Glutamatergic neuron (in vitro differentiated cells): ENCODE measurements at places on chromosomes 3 and 15. TPM values are rescaled to one million over a fixed set of nuclear protein-coding genes. Genes with fewer than 3 reads are reported as not detected.

DNA sequence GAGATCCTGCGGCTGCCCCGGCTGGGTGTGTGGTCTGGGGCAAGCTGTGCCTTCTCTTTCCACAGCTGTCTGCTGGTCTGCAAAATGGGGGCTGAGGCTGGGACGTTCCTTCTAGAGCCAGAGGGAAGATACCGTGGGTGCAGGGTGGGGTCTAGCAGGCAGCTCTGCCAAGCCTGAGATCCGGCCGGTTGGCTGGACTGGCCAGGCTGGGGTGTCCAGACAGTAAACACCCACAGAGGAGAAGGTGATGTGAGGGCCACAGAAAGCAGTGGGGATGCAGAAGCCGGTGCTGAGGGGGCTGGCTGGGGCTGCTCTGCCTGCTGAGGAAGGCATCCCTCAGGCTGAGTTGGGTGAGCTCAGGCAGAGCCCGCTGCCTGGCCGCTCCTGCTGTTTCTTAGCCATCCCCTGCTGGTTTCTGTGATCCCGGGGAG lies 46.1 kb downstream of the FBLN2 start:
- no peak for DNase-seq
- H3K36me3 ChIP-seq: no peaks in the 10 kb centered on the region
- H3K27ac ChIP-seq: no peak overlapping the region
- peaks cover 7% of the 10 kb centered on the region for H3K27me3 ChIP-seq
- H3K4me3 ChIP-seq: no peak overlapping the region

DNA sequence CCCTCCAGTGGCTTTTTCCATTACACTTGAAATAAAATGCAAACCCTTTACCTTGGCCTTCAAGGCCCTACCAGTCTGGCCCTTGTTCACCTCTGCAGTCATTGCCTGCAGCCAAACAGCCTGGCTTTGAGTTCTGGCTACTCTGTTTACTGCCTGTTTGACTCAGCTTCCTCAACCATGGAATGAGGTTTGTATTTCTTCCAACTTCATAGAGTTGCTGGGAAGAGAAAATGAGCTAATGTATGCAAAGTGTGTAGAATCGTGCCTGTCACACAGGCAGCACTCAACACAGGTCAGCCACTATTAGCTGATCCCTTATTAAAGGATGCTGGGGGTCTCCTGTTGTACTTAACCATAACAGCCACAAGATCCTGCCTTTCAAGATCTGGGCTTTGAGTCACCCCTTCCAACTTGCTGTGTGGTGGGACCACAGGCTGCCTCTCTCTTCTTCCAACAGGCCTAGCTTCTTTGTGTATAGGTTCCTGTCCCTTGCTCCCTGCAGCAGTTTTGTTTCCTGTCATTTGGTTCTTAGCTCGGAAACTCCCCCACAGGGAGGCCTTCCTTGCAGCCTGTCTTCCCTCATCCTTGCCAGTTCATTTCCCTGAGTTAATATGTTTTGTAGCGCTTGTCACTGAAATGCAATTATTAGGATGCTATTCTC lies 6.4 kb downstream of the MED12L start:
- H3K4me1 ChIP-seq: peaks cover 2% of the 10 kb centered on the region
- no peak overlapping the region for H3K4me3 ChIP-seq
- H3K27ac ChIP-seq: no peak overlapping the region
- peaks cover 9% of the 10 kb centered on the region for H3K36me3 ChIP-seq
- DNase-seq: no peak

GRCh38 chr3:183764847-183765731 lies 60.3 kb downstream of the MAP6D1 start:
- H3K27me3 ChIP-seq: no peaks in the 10 kb centered on the region
- H3K36me3 ChIP-seq: no peaks in the 10 kb centered on the region
- H3K27ac ChIP-seq: no peak overlapping the region
- H3K4me1 ChIP-seq: no peaks in the 10 kb centered on the region
- no peak overlapping the region for H3K4me3 ChIP-seq
- DNase-seq: no peak

GRCh38 chr3:180138871-180139270 lies 102.1 kb upstream of the PEX5L start:
- no peak overlapping the region for H3K27ac ChIP-seq
- no peaks in the 10 kb centered on the region for H3K4me1 ChIP-seq
- no peak for DNase-seq
- no peak overlapping the region for H3K4me3 ChIP-seq
- H3K27me3 ChIP-seq: peaks cover 2% of the 10 kb centered on the region
- no peaks in the 10 kb centered on the region for H3K36me3 ChIP-seq

DPPA2 gene
- total RNA-seq: 0.42 TPM
